Astrocyte (in vitro differentiated cells and primary cell): ENCODE measurements at places on chromosomes 11 and 22.

DNA sequence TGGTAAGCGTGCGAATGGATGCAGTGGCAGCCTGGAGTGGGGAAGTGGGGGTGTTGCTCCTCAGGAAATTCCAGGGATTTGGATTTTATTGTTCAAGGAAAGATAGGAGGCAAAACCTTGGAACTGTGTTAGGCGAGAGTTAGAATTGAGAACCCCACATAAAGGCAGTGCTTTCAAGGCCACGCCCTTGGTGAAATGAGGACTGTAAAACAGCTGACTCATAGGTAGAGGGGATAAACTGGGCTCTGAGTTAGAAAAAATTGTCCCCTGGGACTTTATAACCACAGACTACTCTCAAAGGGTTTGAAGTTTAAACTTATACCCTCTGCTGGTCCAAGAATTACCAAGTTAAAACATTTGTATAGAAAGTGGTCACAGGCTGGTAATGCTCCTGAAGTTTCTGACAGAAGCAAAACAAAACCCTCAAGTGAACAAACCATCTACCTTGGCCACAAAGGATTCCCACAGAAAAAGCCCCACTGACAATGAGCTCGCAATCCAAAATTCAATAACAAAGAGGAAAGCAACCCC lies 250.3 kb upstream of the TBCEL start:
- DNase-seq: no peak

DNA sequence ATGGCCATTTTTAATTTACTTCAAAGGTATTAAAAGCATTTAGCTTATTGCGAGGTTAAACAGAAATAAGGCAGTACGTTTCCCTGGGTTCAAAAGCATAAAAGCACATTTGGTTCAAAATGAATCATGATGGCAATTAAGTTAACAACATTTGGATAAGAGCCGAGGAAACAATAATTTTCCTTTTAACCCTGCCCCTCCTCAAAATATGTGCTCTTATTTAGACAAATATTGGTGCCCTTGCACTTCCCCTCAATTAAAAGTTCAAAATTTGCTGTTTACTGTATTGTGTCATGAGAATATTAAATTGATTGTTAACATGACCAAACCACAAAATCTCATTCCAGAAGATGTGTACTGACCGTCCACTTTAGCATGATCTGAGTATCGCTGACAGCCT lies 48.7 kb downstream of the VSIG10L2 start:
- no peak for DNase-seq

DNA sequence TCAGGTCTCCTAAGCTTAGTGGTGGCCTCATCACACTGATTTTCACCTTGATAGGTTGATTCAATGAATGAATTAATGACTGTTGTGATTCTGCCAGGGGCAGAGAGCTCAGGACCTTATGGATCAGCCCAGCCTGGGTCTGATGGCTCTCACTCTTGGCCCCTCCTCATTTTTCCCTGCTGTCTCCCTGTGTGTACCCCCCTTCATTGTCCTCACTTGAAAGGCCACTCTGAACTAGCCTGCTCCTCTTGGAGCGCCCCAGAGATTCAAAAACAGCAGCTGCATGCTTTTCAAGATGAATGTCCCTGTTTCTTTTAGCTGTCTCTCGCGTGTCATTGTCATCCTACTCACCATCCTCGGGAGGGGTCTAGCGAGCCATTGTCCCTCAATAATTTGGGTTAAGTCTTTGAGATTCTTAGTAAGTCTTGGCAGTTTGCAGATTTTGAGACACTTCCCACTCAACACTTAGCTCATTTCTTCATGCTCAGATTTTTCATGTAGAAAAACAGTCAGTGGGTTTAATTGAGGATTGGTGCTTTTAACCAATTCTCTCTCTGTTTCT lies 42.5 kb upstream of the MICAL2 start:
- no peak for DNase-seq

DNA sequence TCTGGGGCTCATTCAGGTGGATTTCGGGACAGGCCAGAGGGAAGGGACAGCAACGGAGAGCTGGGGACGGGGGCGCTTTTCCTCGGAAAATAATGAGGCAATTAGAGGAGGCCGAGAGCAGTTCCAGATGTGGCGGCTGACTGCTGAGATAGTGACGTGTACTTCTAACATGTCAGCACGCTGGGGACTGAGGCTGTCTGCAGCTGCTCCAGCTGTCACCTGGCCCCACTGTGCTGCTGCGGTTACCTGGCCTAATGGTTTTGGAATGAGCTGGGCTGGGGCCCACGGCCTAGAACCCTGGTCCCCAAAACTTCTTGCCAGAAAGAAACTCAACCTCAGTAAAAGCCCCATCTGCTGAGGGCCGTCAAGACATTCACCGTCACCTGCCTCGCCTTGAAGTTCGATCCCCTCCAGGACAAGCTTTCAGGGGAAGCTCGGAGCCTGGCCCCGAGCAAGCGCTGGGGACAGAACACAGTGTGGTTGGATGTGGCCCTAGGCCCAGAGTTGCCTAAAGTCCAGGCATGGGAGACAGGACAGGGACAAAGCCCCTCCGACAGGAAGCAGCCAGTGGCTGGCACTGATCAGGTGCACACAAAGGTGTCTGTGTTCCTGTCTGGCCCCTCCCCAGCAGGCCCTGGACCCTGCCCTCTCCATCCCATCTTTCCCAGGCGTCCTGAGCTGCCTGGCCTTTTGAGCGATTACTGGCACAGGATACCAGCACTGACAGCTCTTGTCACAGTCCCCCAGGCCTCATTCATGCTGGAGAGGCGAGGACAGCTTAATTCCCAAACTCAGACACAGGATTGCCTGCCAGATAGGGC lies 22.1 kb downstream of the RPUSD4 start:
- no peak for DNase-seq

- DNase-seq: no peak
These were observed 746.4 kb downstream of the BRD1 start for GRCh38 chr22:49081261-49081666.
